Melanocyte of skin (primary cell): ENCODE measurements at places on chromosomes 4 and X. TPM values are rescaled to one million over a fixed set of nuclear protein-coding genes. Genes with fewer than 3 reads are reported as not detected.

OPN1LW gene
- total RNA-seq: not detected in 2 replicates

GASK1B gene
- total RNA-seq: 12.7 and 32.1 TPM in 2 replicates

CABS1 gene
- not detected in 2 replicates for total RNA-seq

FAM13A gene
- total RNA-seq: 18.9 and 25.4 TPM in 2 replicates

TAPT1 gene
- 21.0 and 32.4 TPM in 2 replicates for total RNA-seq

CDKL5 gene
- 2.0 and 3.4 TPM in 2 replicates for total RNA-seq

RNF175 gene
- not detected in 2 replicates for total RNA-seq

ALAS2 gene
- not detected in 2 replicates for total RNA-seq

CENPVL2 gene
- not detected in 2 replicates for total RNA-seq

NDST4 gene
- total RNA-seq: not detected in 2 replicates

DDIT4L gene
- 9.0 and 11.9 TPM in 2 replicates for total RNA-seq

RGN gene
- under 0.01 TPM in 1 of 2 replicates, not detected in the other for total RNA-seq

PDZD4 gene
- 1.7 and 2.9 TPM in 2 replicates for total RNA-seq

GYPB gene
- not detected in 2 replicates for total RNA-seq

PITX2 gene
- total RNA-seq: not detected in 2 replicates

WDR44 gene
- 9.7 and 11.6 TPM in 2 replicates for total RNA-seq

MEPE gene
- not detected in 2 replicates for total RNA-seq
